Activated naive CD4-positive, alpha-beta T cell treated with anti-CD3 and anti-CD28 coated beads for 36 hours (primary cell): ENCODE measurements at places on chromosomes 4 and X. TPM values are rescaled to one million over a fixed set of nuclear protein-coding genes. Genes with fewer than 3 reads are reported as not detected.

The MED12 gene
- total RNA-seq, result 43.5 TPM

- no peak for DNase-seq
These were observed 677.5 kb downstream of the DMD start for GRCh38 chrX:32533848-32534247.

DNA sequence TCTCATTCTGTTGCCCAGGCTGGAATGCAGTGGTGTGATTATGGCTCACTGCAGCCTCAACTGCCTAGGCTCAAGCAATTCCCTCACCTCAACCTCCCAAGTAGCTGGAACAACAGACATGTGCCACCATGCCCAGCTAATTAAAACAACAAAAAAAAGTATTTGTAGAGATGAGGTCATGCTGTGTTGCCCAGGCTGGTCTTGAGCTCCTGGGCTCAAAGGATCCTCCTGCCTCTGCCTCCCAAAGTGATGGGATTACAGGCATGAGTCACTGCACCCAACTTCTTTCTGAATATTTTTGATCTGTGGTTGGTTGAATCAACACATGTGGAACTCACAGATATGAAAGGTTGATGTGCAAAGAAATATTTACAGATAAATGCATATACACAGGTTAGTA, 18.5 kb upstream of the SEPTIN11 start:
- no peak for DNase-seq

DNA sequence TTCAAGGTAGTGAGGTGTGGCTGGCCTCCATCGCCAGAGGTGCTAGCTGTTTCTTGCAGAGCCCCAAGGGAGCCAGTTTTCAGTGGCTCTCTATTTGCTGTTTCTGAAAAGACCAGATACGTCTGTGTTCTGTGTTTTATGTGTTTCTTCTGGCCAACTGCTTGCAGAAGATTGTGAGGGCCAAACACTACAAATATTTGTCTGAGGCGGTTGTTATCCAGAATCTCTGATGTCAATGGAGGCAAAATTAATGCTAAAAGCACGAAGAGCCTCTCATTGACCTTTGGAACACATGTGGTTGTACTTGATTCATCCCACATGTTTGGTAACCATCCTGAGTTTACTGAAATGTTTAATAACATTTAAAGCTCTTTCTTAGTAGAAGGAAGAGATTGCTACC, 113.9 kb downstream of the CT47B1 start:
- DNase-seq, result no peak

- no peak for DNase-seq
These were observed 5.3 kb upstream of the MAMLD1 start for GRCh38 chrX:150357790-150358189.
